ENCODE measurements at places on chromosomes 16 and 17. TPM values are rescaled to one million over a fixed set of nuclear protein-coding genes. Genes with fewer than 3 reads are reported as not detected.

Gene MGAT5B
- not detected for total RNA-seq

Gene SLC47A1
- 1.6 TPM for total RNA-seq

Gene PLA2G10
- total RNA-seq = not detected

Gene TMED6
- not detected for total RNA-seq

Gene TLCD2
- 6.1 TPM for total RNA-seq

Gene TBC1D3G
- not detected for total RNA-seq

Gene ZPBP2
- total RNA-seq = not detected

Gene ACE
- total RNA-seq = 10.1 TPM

Gene TBKBP1
- 25.2 TPM for total RNA-seq

Gene KATNIP
- total RNA-seq = 11.7 TPM

Gene SLC38A8
- 0.29 TPM for total RNA-seq

Gene KRTAP1-1
- total RNA-seq = not detected

Gene TMEM107
- 8.2 TPM for total RNA-seq

Gene HOXB5
- total RNA-seq = 0.37 TPM

Gene DNAI2
- total RNA-seq = not detected

Gene OTOA
- total RNA-seq = not detected

Gene CRYBA1
- not detected for total RNA-seq

Gene CCL7
- not detected for total RNA-seq

Gene OR4D1
- not detected for total RNA-seq

Gene CTF1
- 9.8 TPM for total RNA-seq

Gene HBA2
- total RNA-seq = 111 TPM

Gene RPRML
- total RNA-seq = not detected

Gene CLEC10A
- total RNA-seq = 7.2 TPM

Gene XAF1
- 26.8 TPM for total RNA-seq

Gene CLDN7
- 3.1 TPM for total RNA-seq

Gene CLDN9
- total RNA-seq = 0.46 TPM

Gene PRDM7
- total RNA-seq = not detected

Gene CTRB2
- total RNA-seq = not detected

Gene SENP3
- 33.3 TPM for total RNA-seq

Gene TANC2
- 12.0 TPM for total RNA-seq

Gene HBQ1
- total RNA-seq = not detected

Gene TBC1D3L
- total RNA-seq = 4.5 TPM

Gene RHBDL3
- 51.1 TPM for total RNA-seq
